ENCODE measurements at places on chromosomes 6 and 20. TPM values are rescaled to one million over a fixed set of nuclear protein-coding genes. Genes with fewer than 3 reads are reported as not detected.

The ZBP1 gene
- 1.8 TPM for total RNA-seq

- DNase-seq: no peak
Observed at GRCh38 chr6:150336708-150337107, 32.1 kb upstream of the IYD start.

GRCh38 chr6:166258854-166259276 lies 49.3 kb downstream of the PRR18 start:
- DNase-seq: peak; percentile 69

The TFAP2C gene
- total RNA-seq: 12.4 TPM

DNA sequence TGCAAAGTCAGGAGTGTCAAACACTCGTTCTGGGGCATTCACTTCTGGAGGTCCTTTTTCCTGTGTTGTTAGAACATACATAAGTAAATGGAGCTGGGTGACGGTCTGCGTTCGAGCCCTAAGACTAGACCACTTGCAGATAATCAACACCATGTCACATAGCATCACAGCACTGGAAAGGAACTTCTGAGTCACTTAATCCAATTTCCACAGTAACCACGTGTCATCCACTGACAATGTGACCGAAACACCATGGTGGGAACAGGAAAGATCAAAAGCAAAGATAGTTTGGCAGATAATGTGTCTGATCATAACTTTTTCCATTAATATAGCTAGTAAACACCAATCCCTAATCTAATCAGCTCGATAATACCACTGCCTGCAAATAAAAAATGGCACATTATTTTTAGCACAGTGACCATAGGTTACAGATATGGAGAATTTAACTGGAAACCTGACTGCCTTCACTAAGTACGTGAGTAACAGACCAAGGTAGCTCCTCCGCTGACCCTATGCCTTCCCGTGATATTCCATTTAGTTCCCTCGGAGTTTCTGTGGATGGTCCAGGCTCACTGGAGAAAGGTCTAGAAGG lies 34.8 kb downstream of the WRNIP1 start:
- no peak for DNase-seq

GRCh38 chr6:119480961-119481497 lies 131.5 kb upstream of the MAN1A1 start:
- no peak for DNase-seq

Measured in mucosa of descending colon (tissue), 3 donors.